HFFc6 (cell line): ENCODE measurements at places on chromosomes 5 and 9. TPM values are rescaled to one million over a fixed set of nuclear protein-coding genes. Genes with fewer than 3 reads are reported as not detected.
A peak's percentile ranks its signal among the peaks of the same experiment; 100 is the strongest.

- no peak overlapping the region for H3K27ac ChIP-seq
- H3K4me1 ChIP-seq: peaks cover 15% of the 10 kb centered on the region
- peaks cover 17% of the 10 kb centered on the region for H3K27me3 ChIP-seq
- DNase-seq: no peak
- H3K36me3 ChIP-seq: no peaks in the 10 kb centered on the region
Measured at GRCh38 chr9:126852086-126852688, 8.3 kb upstream of the ZBTB34 start.

DNA sequence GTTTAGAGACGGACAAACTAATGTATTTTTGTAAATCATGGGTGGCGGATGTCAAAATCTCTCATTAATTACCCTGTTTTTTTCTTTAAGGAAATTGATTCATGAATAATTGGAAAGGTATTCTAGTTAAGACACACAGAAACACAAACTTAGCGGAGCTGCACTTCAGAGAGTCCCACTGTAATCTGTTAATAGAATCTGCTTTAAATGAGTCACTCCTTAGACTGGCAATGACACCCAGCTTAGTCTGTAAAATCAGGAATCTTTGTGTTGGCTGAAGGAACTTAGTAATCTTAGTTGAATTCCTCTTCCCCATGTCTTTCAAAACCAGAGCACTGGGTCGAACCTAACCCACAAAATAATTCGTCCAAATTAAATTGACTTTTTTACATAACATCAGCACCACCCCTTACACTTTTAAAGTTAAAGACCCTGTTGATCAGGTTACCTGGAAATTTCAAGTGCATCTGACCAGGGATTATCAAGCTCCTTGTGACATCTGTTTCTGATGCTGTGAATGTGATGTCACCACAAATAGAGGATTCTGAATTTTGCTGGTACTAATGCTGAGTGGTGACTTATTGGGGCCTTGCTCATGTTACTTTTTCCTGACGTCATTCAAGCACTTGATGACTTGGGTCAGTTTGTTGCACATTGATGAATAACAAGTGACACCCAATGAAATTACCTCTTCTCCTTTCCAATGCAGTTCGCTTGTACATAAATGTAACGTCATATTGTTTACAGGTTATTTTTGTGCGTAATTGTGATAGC lies 313.6 kb downstream of the KCTD16 start:
- peaks cover 95% of the 10 kb centered on the region for H3K4me1 ChIP-seq
- H3K4me3 ChIP-seq: peak overlapping the region; percentile 66
- H3K27me3 ChIP-seq: no peaks in the 10 kb centered on the region
- no peaks in the 10 kb centered on the region for H3K36me3 ChIP-seq
- DNase-seq: peak; percentile 90

DNA sequence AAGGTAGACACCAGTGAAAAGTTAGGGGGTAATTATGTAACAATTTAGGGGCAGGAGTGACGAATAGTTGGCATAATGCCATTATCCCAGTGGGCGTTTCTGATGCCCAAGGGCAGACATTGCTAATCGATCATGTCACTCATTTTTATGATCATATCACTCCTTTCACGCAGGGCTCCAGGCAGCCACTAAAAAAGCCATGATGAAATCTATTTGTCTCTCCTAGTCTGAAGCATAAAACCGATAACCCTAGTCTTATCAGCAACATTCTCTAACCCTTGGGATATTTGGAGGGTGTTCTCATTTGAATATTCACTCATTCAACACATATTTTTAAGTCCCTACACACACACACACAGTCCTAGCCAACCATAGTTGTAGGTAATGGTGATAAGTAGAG lies 114.9 kb downstream of the NMUR2 start:
- no peak for DNase-seq
- no peaks in the 10 kb centered on the region for H3K4me1 ChIP-seq

DNA sequence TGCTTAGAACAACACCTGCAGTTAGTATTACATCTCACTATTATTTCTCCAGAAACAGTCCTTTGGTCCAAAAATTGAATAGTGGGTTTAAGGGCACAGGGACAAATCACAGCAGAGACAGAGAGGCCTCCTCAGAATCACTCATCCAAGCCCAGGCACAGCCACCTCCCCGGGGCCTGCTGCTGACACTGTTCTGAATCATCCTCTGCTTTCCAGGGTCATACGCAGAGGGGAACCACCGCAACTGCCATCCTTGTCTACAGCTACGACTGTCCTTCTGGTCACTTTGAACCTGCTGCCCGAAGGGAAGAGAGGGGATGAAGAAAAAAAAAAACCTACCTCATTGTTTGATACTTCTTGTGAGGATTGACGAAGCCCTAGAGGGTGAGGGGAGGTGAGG lies 35.3 kb upstream of the MAN2A1 start:
- no peak overlapping the region for H3K4me3 ChIP-seq
- H3K36me3 ChIP-seq: no peaks in the 10 kb centered on the region
- DNase-seq: no peak
- no peak overlapping the region for H3K27ac ChIP-seq
- H3K27me3 ChIP-seq: no peaks in the 10 kb centered on the region; the same call in 1 of the 2 replicates
- H3K4me1 ChIP-seq: peaks cover 10% of the 10 kb centered on the region

DNA sequence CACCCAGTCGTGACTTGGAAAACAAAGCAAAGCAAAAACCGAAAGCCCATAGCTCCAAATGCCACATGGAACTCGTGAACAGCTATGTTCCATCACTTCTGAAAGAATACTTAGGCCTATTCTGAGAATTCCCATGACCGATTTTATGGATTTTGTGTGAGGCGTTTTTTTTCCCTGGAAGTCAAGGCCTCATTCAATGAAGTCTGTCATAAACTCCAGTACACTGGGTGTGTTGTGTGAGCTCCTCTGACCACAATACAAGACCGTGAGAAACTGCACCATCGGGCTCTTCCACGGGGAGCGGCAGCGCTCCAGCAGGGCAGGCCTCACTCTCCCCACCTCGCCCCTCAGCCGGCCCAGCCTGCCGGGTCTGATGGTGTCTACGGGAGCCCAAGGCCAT lies 209.5 kb downstream of the FANCC start:
- H3K4me3 ChIP-seq: no peak overlapping the region
- H3K4me1 ChIP-seq: no peaks in the 10 kb centered on the region
- H3K27ac ChIP-seq: no peak overlapping the region
- H3K36me3 ChIP-seq: peaks cover 25% of the 10 kb centered on the region; the same call in 1 of the 2 replicates
- DNase-seq: no peak
- no peaks in the 10 kb centered on the region; the same call in 1 of the 2 replicates for H3K27me3 ChIP-seq

SMIM32 gene
- total RNA-seq: not detected in 3 replicates

SLC25A2 gene
- 0.27 TPM in 1 of 3 replicates, not detected in the others for total RNA-seq

MCIDAS gene
- total RNA-seq: not detected in 3 replicates
